NCI-H1436 treated with DMSO at 0.1 percent for 48 hours (cell line): ENCODE measurements at places on chromosomes 1 and 21.

- DNase-seq: no peak
Measured at GRCh38 chr1:45038661-45039364, 26.8 kb downstream of the UROD start.

DNA sequence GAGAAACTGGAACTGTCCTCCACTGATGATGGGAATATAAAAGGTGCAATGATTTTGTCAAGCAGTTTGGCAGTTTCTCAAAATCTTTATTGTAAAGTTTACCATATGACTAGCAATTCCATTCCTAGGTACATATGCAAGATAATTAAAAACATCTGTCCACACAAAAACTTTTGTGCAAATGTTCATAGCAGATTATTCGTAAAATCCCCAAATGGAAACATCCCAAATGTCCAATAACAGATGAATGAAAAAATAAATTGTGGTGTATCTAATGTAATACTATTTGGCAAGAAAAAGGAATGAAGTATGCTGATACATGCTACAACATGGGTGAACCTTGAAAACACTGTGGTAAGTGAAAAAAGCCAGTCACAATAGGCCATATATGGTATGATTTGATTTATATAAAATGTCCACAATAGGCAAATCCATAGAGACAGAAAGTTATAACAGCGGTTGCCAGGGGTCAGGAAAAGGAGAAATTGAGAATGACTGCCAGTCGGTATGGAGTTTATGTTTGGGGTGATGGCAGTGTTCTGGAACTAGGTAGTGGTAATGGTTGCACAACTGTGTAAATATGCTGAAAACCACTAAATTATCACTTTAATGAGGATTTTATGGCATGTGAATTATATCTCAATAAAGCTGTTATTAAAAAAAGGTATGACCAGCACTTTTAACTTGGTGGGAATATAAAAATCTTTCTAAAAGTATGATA, 81.7 kb upstream of the BEND5 start:
- DNase-seq: no peak

DNA sequence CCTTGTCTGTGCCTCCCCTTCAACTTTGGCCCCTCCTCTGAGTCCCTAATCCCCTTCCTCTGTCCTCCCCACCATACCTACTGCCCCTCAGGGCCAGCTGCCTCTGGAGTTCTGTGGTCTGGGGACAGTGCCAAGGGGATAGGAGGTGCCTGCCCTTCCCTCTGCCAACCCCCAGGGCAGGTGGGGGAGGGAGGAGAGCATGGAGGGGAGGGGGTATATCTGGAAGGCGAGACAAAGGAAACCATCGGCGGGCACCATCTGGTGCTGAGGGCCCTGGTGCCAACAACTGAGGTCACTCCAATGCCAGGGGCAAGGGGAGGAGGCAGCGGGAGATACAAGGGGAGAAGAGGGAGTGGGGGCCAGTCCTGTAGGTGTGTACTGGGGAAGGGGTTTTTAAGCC, 9.6 kb downstream of the RAB25 start:
- DNase-seq: no peak

GRCh38 chr1:89286549-89287180, 14.0 kb upstream of the GBP5 start:
- no peak for DNase-seq

DNA sequence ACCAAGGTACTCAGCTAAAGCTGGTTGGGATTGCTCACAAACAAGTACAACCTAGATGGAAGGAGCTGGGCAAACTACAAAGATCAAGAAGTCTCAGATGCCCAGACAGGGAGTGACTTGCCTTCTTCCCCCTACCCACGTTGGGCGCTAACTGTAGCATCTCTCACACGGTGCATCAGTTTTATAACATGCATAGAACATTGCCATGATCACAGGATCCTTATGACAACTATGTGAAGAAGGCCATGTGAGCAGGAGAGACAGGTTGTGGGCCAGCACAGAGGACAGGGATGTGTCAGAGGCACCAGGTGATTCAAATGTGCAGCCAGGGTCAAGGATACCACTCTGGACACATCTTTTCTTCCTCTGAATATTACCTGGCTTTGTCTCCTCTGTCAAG, 28.3 kb upstream of the CYP4B1 start:
- no peak for DNase-seq
